ENCODE measurements at places on chromosomes 3 and 15.

DNA sequence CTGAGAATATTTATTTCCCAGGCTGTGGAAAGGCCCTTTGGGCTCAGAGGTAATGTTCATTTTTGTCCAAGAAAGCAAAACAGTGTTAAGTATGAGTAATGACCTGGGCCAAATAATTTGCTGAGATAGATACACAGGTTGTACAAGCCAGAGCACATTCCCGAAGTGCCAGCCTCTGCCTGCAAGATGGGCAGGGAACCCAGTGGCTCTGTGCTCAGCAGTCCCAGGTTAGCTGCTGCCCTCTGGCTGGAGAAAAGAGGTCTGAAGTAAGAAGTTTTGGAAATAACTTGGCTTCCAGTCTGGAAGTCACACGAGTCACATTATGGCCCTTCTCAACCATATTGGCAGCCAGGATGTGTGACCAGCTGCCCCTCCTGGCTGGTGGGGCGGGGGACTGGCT lies 20.2 kb downstream of the MYZAP start:
- DNase-seq: no peak

GRCh38 chr3:167780214-167780883 lies 44.8 kb downstream of the SERPINI1 start:
- no peak for DNase-seq

DNA sequence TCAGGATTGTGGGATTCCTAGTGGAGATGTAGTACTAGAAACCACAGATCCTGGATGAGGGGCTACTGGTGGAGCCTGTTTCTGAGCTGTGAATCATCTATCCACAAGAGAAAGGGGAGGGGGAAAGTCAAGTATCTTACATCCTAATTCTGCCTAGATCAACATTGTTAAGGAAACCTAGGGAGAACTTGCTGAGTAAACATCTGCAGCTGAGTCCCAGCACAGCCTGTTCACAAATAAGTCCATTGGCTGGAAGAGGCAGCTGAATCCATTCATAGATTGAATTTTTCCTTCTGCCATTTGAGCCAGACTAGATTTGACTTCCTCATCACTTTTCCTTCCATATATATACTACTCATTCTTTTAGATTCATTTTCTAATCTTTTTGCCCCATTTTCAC lies 460.5 kb downstream of the TUSC7 start:
- no peak for DNase-seq

GRCh38 chr3:12905316-12906071 lies 64.1 kb upstream of the RPL32 start:
- DNase-seq: no peak

DNA sequence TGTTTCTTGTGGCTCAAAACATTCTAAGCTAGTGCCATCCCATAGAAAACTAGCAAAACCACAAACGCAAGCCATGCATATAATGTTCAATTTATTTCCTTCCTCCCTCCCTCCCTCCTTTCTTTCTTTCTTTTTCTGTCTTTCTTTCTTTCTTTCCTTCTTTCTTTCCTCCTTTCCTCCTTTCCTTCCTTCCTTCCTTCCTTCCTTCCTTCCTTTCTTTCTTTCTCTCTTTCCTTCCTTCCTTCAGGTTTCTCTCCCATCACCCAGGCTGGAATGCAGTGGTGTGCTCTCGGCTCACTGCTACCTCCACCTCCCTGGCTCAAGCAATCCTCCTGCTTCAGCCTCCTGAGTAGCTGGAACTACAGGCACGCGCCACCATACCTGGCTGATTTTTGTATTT lies 492.8 kb upstream of the PROK2 start:
- DNase-seq: no peak

DNA sequence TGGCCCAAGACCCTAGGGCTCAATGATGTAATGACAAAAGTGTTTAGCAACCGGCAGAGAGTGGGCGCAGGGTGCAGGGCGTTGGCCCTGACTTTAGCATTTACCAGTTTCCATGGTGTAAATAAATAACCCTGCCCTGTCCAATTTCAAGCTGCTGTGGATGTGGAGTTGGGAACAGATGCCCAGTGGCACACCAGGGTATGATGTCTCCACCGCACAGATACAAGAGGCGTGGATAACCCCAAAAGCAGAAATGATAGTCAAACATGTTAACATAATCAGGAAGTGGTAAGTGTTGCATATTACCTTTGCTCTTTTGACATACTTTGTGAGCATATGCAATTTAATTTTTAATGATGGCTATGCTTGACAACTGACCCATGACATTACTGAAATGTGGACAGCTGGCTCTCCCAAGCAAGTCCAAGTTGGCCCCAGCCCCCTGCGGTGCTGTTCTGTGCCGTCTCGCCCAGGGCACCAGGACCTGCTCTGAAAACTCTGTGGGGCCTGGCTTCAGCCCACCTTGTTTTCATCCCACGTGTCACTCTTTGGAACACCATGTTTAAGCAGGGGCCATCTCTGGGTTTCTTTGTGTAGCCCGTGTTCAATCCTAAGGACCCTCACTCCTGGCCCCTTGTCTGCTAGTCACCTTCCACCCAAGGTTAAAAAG lies 10.8 kb upstream of the ANPEP start:
- DNase-seq: no peak

- no peak for DNase-seq
Measured at GRCh38 chr3:107983247-107983646, 107.6 kb downstream of the CD47 start.

- no peak for DNase-seq
Measured at GRCh38 chr3:119586733-119587172, 7.5 kb downstream of the ADPRH start.

DNA sequence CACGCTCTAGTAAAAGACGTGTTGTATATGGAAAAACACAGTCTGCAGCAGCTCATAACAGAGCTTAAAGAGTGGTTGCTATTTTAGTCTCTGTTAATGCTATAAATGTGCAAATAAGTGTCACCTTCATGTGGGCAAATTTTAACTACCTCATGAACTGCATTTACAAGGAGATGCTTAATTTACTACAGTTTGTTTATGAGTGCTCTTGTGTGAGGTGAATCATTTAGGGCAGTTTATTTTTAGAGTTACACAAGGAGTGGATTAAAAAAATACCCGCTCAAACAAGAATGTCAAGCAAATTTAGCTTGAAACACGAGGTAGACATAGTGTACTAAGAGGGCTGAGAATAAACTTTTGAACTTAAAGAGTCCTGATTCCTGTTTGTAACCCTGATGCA lies 579.0 kb downstream of the MFSD1 start:
- no peak for DNase-seq

DNA sequence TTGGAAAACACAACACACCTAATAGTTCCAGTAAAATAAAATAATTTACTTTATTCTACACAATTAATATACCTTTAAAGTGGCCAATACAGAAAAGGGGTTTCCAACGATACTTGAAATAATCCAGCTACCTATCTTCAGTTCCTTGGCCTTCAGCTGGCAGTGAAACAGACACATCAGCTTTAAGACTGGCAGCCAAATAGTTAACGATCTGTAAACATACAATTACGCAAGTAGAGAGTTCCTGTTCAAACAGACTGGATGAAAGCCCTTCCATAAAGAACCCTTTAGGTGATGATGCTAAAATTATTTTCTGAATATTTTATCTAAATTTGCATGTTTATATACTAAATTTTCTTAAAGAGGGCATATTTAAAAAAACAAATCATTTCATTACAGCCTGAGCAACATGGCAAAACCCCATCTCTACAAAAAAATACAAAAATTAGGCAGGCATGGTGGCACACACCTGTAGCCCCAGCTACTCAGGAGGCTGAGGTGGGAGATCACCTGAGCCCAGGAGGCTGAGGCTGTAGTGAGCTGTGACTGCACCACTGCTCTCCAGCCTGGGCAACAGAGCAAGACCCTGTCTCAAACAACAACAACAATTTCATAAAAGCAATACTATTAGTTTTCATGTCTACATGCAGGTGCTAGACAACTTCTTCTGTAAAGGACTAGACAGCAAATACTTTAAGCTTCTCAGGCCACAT lies 12.9 kb downstream of the DYNC1LI1 start:
- no peak for DNase-seq

GRCh38 chr15:35139822-35140221 lies 54.7 kb upstream of the NANOGP8 start:
- DNase-seq: no peak

- DNase-seq: no peak
Measured at GRCh38 chr3:181839916-181840297, 128.2 kb downstream of the SOX2 start.

- DNase-seq: no peak
Measured at GRCh38 chr3:125478326-125478725, 41.7 kb downstream of the SNX4 start.

DNA sequence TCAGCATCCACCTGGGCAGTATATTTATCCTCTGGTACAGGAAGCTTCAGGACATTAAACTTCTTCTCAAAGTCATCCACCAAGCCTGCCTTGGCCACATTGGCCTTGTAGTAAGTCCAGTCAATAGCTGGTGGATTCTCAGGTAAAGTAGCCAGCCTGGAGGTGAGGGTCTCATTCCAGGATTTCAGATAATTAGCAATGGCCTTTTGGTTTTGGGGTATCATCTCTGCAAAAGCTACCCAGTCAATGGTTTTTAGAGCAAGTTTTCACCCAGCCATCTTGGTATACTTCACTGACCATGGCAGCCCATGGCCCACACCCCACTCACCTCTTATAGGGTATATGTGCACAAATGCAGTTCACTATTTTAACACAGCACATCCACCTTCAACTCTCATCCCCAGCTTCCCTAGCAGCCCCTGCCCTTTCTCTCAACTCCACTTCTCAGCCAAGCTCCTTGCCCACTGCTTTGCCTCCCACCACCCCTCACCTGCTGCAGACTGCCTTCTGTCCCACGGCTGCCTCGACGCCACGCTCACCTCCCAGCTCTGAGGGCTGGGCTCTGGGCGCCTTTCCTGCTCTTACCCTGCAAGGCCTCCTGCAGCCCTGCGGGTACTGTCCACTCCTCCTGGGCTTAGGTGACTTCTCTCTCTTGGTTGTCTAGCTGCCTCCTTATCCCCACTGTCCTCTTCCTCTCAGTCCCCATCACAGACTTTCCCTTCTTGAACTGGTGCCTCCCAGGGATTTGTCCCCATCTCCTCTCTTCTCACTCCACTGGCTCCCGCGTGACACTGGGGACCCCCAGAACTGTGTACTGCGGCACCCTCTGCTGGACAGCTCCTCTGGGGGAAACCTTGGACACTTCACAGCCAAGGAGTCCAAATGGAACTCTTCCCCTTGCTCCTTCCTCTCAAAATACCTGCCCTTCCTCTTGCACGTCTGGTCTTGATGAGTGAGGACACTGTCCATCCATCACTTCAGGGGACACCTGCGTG lies 1.7 kb upstream of the TGM5 start:
- DNase-seq: no peak

- DNase-seq: no peak
Measured at GRCh38 chr3:188001093-188001492, 152.9 kb upstream of the LPP start.

DNA sequence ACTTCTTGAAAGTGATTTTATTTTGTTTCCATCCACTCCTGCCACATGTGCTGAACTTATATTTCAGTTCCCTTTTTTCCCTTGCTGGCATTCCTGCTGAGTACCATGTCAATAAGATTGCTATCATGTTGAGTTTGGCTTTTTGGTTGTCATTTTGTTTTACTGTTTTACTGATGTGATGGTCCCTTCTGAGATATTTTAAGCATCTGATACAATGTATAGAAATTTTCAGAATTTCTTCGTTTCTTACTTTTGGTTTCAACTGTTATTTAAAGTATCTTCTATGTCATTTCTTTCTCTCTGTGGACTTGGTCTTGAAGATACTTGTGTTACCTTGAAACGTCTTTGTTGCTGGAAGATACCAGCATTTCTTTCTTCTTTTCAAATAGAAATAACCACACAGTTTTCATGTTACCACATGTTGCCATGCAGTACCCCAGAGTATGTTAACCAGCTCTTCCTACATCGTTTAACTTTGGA lies 14.1 kb downstream of the SIDT1 start:
- DNase-seq: no peak

DNA sequence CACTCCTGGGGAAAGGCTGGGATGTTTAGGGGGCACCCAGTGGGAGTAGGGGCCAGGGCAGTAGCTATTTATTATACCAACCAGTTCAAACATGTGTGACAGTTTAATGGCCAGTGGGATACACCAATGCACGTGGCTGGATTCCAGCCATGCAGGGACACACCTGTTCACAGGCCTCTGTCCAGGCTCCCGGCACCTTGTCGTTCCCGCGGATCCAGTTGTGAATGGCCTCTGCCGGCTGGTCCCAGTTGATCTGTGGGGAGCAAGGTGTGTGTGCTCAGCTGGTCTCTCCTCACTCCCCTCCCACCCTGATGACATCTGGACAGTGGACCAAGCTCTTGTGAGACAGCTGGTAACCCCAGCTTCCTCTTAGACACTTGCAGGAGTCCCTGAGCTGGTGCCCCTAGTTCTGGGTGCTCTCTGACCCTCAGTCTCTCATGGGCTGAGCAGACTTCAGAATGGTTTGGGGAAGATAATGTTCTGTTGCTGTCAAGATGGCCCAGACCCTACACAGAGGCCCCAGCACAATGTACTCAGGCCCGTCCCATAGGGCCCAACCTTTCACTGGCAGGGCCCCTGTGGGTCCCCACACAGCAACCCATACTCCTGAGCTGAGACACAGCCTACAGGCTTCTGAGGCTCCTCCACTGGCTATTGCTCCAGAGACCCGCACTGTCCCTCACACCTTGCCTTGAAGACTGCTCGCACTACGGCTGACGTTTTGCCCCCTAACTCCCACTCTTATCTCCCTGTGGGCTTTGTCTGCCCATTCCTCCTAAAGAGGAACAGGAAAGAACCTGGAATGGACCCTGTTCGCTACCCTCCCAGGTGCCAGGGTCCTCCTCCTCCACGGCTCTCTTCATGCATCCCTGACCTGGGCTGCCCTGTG lies 25.8 kb downstream of the ALDH1L1 start:
- DNase-seq: no peak

GRCh38 chr3:161508852-161509477 lies 12.4 kb downstream of the OTOL1 start:
- no peak for DNase-seq

GRCh38 chr3:87173776-87174175 lies 53.3 kb upstream of the CHMP2B start:
- no peak for DNase-seq

GRCh38 chr3:20912406-20912805 lies 726.4 kb upstream of the SGO1 start:
- no peak for DNase-seq

- no peak for DNase-seq
Measured at GRCh38 chr15:62416526-62416925, 251.4 kb upstream of the C2CD4B start.

- no peak for DNase-seq
Measured at GRCh38 chr3:123870033-123870432, 14.1 kb downstream of the MYLK start.

DNA sequence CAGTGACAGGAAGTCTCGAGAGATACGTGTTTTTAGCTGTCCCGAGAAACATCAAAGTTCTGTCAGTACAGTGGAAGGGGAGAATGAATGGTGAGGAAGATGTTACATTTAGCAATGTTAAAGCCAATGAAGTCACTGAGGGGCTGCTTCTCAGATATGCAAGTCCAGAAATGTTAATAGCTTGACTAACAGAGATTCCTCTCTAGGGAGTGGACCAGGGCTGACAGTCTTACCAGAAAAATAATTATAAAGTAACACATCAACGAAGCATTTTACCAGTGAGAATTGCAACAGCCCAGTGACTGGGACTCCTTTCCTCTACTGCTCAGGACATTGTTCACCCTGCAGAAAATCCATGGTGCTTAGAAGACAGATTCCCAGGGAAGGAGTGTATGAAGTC lies 23.9 kb downstream of the GALNT15 start:
- DNase-seq: no peak
